ENCODE measurements at places on chromosomes 7 and 10. TPM values are rescaled to one million over a fixed set of nuclear protein-coding genes. Genes with fewer than 3 reads are reported as not detected.

The ECHDC3 gene
- total RNA-seq, result 1.5 TPM

The SDHAF3 gene
- 22.3 TPM for total RNA-seq

The MYL10 gene
- total RNA-seq, result 0.63 TPM

The AKR1B15 gene
- total RNA-seq, result not detected

The C7orf57 gene
- 0.21 TPM for total RNA-seq

The UNCX gene
- total RNA-seq, result not detected

The GCC1 gene
- 9.5 TPM for total RNA-seq

The DNAJC12 gene
- 9.8 TPM for total RNA-seq

The TMEM196 gene
- total RNA-seq, result 1.0 TPM

The FXYD4 gene
- 0.95 TPM for total RNA-seq

The FAM241B gene
- not detected for total RNA-seq

The CDC14C gene
- not detected for total RNA-seq

The SRRM3 gene
- total RNA-seq, result 0.58 TPM

The GPNMB gene
- total RNA-seq, result 48.1 TPM

Measured in urinary bladder (tissue), 4 donors.